ENCODE measurements at places on chromosomes 13 and 19. TPM values are rescaled to one million over a fixed set of nuclear protein-coding genes. Genes with fewer than 3 reads are reported as not detected.
A peak's percentile ranks its signal among the peaks of the same experiment; 100 is the strongest.

Gene PGLYRP1
- not detected for total RNA-seq

Gene CLEC4M
- not detected for total RNA-seq

Gene CGB7
- total RNA-seq: 0.52 TPM

- peak; percentile 43 for ATAC-seq
These were observed 147.4 kb downstream of the PDS5B start for GRCh38 chr13:32733690-32734089.

DNA sequence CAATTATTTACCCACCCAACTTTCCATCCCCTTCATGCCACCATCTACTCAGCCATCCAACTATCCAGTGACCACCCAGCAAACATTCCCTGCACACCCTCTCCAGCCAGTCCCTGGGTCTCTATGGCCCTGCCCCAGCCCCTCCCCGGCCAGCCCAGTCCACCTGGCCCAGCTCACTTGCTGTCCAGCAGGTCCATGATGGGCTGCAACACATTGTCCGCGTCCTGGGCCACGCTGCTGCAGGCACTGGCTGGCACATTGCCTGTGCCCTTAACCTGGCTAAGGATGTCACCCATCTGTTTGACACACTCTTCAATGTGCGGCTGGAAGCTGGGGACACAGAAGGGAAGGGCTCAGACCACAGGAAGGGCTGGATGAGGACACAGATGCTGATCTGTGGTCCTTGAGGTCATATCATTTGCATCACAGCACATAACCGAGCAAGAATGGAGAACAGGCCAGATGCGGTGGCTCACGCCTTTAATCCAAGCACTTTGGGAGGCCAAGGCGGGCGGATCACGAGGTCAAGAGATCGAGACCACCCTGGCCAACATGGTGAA lies 61.6 kb downstream of the UNC13A start:
- ATAC-seq: no peak

DNA sequence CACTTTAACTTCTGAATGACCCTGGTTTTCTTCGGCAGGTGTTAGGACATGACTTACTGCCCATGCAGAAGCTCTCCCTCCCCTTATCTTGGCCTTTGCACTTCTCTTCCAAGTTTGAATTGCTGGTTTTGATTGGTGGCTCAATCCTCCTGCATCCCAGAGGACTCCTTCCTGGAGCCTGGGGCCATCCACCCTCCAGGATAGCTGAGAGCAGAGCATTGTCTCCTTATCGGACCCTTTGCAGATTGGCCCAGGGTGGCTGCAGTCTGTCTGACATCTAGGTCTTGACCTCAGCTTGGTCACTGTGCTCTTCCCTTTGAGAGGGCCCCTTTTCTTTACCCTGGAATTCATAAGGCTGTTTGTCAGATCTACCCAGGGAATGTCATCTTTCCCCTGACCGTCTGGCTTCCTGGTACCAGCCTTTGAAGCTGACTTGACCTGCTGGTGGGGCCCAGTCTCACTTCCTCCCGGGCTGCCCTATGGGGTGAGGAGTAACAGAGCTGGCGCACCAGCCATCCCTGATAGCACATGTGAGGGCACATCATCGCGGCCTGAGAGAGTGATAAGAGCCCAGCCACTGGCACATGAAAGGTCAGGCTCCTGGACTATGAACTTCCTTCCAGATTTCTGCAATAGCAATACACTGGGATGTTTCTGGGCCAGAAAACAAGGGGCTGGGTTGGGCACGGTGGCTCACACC lies 172.9 kb upstream of the UBL3 start:
- no peak for ATAC-seq
